ENCODE measurements at places on chromosomes 12 and 14.

DNA sequence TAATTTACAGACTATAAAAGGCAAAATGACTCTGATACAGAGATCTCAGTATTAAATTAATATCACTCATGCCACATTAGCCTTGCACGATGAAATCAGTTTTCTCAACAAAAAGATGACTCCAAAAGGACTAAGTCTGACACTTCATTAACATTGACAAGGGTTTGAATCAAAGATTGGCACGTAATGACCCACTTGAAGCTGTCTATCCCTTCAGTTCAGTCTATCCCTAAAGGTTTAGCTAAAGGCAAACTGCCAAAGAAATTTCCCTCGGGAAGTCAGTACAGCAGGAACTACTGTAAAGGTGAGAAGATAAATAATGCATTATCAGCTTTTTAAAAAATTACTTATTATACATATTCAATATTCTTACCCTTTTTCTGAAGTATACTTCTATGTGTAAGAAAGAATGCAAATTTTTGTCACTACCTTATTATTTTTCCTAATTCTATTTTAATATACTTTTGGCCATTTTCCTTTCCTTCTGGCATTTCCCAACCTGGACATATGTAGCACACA lies 127.1 kb downstream of the NELL2 start:
- DNase-seq: no peak

DNA sequence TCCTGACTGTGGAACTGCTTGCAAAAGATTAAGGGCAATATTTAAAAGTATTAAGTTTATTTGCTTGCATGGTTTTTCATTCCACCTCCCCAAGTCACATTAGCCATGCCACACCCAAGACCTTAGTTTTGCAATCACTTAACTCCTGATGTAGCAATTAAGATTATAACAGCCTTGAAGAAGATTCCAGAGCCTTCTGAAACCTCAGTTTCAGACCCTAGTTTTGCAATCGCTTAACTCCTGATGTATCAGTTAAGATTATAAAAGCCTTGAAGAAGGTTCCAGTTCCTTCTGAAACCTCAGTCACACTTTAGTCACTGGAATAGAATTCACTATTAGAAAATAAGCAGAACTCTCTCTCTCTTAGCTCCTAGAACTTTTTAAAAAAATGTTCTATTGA lies 42.7 kb upstream of the DCN start:
- DNase-seq: no peak

GRCh38 chr14:69547701-69548348 lies 26.8 kb downstream of the CCDC177 start:
- peak; percentile 46 for DNase-seq

- no peak for DNase-seq
Measured at GRCh38 chr14:38999949-39000348, 103.1 kb downstream of the SEC23A start.

DNA sequence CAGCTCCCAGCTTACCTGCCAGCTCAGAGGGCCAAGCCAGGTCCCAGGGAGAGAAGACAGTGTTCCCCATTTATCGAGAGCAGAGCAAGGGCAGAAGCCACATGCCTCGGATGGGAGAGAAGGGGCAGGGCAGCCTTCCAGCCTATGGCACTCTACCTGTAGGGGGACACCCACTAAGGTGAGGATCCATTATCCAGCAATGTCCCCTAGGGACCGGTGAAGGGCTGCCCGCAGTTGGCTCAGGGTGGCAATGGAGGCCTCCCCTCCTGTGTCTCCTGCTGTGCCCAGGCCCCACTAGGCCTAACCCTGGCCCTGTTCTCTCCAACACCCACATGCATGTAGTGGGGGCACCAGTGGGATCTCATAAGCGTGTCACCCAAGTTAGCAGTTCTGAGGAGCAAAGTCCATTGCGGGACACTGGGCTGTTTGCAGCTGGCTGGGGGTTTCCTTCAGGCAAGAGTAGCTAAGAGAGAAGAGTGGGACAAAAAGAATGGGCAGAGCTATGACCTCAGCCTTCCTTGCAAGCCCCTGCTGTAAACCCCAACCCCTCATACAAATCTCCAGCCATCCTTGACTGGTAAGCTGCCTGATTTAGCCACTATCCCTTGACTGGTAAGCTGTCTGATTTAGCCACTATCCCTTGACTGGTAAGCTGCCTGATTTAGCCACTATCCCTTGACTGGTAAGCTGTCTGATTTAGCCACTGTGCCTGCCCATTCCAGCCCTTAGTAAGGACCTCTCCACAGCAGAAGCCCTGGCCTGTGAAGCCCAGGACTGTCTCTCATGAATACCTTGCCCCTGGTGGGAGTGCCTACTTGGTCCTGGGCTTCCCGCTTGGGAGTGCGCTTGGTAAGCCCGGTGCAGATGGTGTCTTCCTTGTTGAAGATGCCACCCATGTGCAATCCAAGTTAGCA lies 5.2 kb upstream of the ASB2 start:
- DNase-seq: no peak

DNA sequence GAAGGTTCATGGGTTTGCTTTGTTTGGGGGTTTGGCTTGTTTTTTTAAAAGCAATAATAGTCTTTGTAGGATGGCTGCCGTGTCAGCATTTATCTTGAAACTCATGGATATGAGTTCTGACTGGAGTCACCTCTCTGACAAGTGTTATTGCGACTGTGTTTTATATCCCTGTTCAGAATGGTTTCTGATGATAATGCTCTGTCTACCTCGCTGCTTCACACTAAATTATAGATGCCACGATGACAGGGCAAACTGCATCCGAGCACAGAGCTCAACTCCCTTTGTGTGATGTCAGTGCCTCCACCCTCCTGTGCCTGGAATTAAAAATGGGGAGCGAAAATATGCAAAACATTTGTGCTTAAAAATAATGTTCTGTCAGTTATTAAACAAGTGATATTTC lies 250.8 kb downstream of the EGLN3 start:
- no peak for DNase-seq

DNA sequence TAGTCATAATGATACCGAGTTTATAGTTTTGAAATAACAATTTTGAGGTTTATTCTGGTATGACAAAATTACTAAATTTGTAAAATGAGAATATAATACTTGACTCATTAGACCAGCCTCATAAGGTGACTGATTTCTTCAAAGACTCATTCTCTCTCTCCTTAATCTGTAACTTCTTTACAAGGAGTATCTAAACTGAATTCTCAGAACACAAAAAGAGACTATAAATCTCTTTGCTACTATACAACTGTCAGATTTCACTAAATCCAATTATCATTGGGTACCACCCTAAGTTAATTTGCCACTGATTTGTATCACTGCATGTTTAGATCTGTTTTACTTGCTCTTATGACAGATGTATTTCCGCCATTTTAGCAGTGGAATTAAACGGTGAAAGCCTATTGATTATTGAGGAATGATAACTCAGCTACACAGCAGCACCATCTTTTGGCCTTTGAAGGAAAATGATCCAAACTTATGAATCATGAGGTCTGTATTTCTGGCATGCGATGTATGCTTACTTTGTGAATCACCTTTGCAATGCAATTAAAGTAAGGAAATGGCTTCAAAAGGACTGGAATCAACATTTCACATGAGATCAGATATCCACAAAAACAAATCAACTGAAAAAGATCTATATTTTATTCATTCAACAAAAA lies 161.2 kb downstream of the RERGL start:
- DNase-seq: no peak

DNA sequence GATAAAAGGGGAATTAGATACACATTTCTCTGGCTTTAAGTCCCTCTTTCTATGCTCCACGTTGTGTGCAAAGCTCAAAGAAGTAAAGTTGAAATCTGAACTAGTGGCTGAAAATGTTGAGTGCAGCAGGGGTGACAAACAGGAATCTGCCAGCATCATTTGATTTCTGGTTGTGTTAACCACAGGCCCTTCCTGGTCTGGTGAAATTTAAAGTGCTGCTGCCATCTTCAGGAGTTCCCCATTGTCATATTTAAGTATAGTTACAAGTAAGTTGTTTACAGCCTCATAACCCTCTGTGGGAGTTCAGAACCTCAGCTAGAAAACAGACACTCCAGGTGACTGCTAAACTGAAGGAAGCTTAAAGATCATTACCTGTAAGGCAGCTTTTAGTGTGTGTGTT lies 90.9 kb upstream of the CCDC196 start:
- no peak for DNase-seq

DNA sequence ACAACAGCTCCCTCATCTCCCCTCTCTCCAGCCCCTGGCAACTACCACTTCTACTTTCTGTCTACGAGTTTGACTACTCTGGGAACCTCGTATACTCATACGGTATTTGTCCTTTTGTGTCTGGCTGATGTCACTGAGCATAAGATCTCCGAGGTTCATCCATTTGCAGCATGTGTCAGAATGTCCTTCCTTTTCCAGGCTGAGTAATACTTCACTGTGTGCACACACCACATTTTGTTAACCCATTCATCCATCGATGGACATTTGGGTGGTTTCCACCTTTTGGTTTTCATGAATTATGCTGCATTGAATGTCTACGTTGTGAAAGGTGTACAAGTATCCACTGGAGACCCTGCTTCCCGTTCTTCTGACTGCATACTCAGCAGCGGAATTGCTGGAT lies 24.1 kb upstream of the DLK1 start:
- DNase-seq: no peak

GRCh38 chr12:129530984-129531383 lies 372.8 kb downstream of the TMEM132D start:
- no peak for DNase-seq

DNA sequence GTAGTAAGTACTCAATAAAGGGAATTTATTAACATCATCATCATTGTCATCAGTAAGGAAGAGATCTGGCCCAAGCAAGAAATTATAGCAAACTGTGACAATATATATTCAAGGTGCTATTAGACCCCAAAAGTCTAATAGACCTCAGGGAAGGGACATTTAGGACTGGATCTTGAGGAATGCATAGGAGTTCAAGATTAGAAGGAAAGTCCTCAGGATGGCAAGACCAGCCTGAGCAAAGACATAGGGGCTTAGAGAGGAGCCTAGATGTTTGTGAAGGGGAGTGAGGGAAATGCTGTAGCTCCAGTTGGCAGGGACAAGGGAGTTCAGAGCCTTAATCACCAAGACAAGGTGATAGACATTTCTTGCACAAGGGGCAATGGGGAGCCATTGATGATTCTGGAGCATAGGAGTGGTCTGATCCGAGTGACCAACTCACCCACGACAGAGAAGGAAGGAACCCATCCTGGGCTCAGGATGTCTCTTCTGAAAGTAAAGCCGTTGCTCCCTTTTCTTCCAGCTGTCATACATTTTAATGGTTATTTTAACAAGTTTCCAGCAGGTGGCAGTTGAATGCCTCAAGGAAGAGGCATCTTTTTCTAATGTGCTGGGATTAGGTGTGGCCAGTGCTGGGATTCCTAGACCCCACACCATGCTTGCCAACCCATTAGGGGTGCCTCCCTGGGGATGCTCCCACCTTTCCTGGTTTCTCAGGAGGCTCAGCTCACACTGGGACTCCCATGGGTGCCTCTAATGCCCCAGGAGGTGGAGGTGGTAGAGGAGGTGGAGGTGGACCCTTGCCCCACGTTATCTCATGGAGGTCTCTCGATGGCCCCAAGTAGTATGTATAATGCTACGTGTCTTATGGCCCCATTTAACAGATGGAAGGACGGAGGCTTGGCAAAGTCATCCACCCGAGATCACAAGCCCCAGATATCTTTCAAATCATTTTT lies 37.8 kb downstream of the PHETA1 start:
- peak; percentile 67 for DNase-seq

GRCh38 chr14:92603309-92604242 lies 90.0 kb downstream of the RIN3 start:
- DNase-seq: peak; percentile 49

DNA sequence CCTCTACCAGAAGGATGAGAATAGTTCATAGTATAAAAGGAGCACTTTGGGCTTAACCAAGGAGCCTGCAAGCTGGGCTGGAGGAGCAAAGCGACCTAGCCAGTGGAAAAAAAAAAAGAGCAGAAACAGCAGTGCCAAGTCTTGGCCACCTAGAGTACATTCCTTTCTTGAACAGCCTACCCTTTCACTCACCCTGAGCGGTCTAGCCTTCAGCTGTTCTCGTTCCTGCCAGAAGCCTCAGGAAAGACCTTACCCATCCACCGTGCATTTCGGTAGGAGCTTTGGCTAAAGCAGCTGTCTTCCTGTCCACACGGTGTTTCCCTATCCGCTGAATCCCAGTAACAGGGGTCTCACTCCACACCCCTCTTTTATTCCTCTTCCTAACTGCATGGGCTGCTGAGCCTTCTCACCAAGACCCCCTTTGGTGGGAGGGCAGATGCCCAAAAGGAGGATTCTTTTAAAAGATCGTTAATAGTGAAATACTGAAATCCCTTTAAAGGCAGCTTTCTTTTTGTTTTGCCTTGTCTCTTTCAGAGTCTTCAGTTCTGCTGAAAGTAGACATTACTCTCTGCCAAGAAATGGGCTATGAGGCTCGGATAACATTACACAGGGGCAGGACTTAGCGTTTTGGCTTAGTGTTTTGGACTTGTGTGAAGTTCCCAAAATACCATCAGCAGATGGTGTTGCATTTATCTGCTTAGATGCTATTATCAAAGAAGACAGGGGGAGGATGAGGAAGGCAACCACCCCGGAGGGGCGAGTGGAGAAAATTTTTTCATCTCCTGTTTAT lies 88.5 kb upstream of the METAP2 start:
- DNase-seq: peak; percentile 44

- no peak for DNase-seq
Measured at GRCh38 chr12:4710113-4710512, 10.1 kb upstream of the GALNT8 start.

DNA sequence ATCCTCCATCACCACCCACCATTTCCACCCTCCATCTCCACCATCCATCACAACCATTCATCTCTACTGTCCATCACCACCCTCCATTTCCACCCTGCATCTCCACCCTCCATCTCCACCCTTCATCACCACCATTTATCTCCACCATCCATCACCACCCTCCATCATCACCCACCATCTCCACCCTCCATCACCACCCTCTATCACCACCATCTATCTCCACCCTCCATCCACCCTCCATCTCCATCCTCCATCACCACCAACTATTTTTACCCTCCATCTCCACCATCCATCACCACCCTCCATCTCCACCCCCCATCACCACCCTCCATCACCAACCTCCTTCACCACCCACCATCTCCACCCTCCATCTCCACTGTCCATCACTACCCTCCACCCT lies 4.7 kb upstream of the CEP170B start:
- no peak for DNase-seq

DNA sequence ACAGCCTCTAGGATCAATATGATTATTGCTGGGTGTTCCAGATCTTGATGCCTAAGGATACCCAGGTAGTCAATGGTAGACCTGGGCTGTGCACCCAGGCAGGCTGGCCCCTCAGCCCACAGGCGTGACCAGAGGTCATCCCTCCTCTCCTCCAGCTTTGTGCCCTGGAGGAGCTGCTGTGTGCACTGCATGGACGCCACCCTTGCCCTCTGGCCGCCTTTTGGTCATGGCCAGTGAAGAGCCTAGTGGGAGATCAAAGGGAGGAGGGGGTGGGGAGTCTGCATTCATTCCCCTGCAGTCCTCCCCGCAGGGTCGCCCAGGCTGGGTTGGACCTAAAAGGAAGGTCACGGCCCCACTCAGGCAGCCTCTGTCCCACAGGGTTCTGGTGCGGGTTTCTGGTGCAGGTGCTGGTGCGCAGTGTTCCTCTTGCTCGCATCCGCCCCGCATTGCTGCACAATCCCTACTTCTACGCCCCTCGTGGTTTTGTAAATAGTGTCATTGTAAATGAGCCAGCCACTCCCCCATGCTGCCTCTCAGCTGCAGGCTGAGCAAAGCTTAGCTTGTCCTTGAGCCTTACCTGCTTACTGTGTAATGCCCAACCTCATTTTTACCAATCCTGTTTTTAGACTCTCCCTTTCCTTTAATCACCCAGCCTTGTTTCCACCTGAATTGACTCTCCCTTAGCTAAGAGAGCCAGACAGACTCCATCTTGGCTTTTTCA lies 55.3 kb downstream of the PSMA6 start:
- DNase-seq: no peak

Measured in AG08395 (cell line).